ENCODE measurements at places on chromosomes 6 and 20.
A peak's percentile ranks its signal among the peaks of the same experiment; 100 is the strongest.

DNA sequence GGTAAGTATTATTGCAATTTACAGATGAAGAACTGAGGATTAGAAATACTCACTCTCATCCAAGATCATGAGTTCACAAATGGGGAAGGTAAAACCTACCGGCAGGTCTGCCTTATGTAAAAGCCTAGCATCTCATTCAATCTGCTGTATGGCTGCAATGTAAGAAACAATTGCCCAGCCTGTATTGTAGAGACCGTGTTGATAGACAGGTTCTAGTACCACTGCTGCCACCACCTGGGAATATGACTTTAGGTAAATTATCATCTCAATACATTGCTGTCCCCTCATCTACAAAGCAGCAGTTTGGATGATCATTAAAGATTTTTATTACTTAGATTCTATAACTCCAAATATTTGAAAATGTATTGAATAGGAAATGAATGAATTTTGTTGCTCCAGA lies 23.3 kb upstream of the ARHGAP18 start:
- DNase-seq = no peak

DNA sequence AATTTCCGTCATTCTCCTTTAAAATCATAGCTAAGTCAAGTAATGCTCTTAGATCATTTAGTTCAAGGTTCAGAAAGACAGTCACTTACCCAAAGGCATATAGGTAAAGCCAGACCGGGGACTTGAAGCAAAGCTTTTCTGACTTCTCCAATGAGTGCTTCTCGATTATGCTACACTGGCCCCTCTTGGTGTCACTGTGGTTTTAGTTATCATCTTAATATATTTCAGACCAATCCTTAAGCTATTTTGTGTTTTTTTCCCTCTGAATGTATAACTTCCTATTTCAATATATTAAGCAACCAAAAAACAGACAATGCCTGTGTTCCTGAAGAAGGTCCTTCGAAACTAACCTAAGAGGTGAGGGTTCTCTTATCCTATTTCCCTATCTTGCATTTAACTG lies 3.9 kb downstream of the PRDM1 start:
- DNase-seq = no peak

GRCh38 chr6:139373928-139374356 lies 506 bp downstream of the CITED2 start:
- DNase-seq = no peak

GRCh38 chr6:90940812-90941481 lies 354.1 kb upstream of the MAP3K7 start:
- peak; percentile 26 for DNase-seq

- peak; percentile 16 for DNase-seq
Measured at GRCh38 chr6:131923356-131923755, 27.8 kb downstream of the CCN2 start.

DNA sequence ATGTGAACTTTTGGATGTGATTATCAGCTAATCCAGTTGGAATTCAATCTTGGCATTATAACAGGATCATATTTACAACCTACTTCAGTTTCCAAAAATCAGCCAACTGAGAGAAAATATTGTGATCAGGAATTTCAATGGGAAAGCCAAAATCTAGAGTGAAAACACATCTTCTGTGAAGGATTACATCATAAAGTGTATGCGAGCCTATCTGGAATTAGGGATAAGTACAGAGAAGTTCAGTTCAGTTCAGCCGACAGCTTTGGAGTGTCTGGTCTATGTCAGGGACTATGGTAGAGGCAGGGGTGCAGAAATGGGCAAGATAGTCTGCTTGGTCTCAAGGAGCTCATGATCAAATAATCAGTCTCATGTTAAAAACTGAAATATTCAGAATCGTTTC lies 12.3 kb upstream of the PRIM2 start:
- no peak for DNase-seq

- DNase-seq = no peak
Measured at GRCh38 chr6:31430449-31430848, 27.1 kb downstream of the MICA start.

DNA sequence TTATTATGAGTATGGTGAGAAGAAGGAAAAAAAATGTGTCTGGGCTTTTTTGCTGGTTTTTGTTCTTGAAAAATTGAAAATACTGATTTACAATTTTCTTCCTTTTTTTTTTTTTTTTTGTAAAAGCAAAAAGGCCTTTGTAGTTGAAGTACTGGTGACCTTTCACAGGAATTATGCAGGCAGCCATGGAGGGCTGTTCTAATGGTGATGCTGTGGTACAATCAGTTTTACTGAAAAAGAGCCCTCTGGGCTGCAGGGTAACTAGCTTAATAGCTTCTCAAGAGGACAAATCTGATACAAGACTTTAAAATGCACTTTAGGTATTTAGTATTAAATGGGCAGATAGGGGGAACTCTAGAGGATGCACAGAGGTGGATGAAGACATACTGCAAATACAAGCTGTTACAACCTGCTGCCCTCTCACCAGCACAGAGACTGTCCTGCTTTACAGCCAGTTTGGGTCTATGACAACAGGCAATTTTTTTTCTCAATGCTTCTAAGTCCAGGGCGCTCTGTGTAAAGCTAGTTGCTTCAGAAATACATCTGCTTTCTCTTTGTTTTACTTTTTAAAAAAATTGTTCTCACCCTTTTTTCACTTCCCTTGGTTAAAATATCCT lies 61.6 kb upstream of the HS3ST5 start:
- DNase-seq = no peak

- no peak for DNase-seq
Measured at GRCh38 chr6:138289739-138290138, 71.4 kb upstream of the PBOV1 start.

GRCh38 chr20:20076297-20077065 lies 24.1 kb downstream of the CFAP61 start:
- no peak for DNase-seq

DNA sequence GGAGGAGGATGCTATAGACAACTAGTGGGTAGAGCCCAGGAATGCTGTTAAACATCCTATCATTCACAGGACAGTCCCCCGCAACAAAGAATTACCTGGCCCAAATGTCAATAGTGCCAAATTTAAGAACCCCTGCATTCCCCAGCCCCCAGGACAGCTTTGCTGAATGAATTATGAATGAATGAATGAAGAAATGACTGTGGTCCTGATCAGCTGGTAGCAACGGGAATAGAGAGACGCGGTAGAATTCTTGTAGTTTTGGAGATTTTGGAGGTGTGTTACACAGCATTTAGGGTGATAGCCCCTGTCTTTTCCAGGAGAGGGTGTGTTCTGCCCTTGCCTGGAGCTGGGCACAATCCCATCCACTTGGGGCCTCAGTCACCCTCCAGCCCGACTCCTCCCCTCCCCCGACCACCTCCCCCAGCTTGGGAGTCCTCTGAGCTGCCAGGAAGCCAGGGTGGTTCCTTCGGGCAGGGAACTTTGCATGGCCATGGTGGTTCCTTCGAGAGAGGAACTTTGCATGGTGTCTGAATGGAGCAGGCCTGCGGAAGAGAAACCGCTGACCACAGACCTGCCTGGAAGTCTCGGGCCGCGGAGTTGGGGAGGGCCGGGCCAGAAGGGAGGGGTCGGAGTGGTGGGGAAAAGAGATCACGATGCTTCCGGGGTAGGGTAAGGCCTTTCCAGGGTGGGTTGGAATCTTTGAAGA lies 1.0 kb upstream of the HCK start:
- no peak for DNase-seq

DNA sequence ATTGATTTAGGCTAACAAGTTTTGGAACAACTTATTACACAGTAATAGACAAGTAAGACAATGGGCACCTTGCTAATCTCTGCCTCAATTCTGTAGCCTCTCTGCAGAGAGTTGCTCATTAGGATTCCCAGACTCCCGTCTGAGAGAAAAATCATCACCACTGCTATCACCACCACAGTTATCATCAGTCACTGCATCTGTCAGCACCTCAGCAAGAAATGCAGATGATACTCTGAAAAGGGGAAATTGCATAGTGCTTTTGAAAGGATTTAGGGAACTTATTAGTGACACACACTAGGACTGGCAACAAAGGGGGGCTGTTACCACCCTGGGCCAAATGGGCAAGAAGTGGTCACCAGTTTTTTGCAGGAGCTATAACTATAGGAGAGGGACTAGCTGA lies 39.9 kb downstream of the FOXA2 start:
- DNase-seq = no peak

DNA sequence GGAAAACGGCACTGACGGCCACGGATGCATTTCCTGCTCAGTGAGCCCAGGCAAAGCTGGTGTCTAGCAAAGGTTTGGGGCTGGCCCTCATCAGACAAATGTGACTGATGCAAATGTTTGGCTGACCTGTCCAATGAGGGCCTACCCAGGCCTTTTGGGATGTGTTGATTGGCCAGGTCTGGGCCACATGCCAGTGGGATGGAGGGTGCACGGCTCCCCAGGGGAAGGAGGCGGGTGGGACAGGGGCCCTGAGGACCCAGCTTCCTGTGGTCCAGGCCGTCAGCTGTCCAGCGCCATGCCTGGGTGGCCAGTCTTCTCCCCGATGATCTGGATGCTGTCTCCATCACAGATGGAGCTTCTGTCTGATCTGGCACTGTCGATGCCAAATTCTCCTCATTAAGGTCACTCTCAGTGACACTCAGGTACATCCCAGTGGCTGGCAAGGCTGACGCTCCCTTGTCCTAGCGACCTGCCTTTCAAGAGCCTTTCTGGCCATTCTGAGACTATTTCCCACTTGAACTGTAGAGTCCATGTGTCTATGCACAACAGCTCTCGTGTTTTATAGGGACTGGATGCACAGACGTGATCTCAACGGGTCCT lies 43.0 kb downstream of the NTSR1 start:
- no peak for DNase-seq

DNA sequence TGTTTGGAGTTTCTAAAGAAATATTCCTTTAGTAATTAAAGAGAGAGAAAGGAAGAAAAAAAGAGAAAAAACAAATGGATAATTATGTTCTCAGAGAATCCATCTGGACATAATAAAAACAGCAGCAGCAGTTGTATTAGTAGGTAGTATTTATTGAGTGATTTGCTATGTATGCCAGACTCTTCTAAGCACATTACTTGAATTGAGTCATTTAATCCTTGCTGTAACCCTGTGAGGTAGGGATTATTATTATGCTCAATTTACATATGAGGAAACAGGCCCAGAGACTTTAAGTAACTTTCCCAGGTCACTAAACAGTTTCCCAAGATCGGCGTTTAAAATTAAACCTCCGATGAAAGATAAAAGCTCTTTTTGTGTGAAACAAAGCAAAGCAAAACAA lies 238.8 kb downstream of the TSHZ2 start:
- DNase-seq = no peak

GRCh38 chr6:107106165-107106564 lies 9.2 kb downstream of the BEND3 start:
- DNase-seq = no peak

DNA sequence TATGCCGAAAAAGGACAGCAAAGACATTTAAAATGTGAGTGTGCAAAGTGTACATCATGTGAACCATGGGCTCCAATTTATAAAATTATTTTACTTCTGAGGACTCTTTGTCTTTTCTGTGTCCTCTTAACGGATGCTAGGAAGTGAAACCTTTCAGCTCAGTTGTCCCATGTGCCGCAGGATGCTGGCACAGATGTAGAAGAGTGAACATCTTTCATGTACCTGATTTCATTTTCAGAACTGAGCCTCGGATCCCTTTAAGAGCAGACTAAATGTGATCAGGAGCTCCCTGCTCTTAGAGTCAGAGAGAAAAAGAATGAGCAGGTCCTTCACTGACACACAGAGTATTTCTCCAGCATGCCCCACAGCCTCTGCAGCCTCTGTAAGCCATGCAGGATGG lies 27.6 kb upstream of the FUCA2 start:
- no peak for DNase-seq

Data from NCI-H1048 (cell line).